ENCODE measurements at places on chromosomes 3 and 15.
A peak's percentile ranks its signal among the peaks of the same experiment; 100 is the strongest.

GRCh38 chr3:195177422-195178123 lies 93.4 kb downstream of the XXYLT1 start:
- DNase-seq = no peak

GRCh38 chr3:152961323-152961722 lies 126.4 kb downstream of the P2RY1 start:
- DNase-seq = peak; percentile 25

GRCh38 chr3:57958642-57959422 lies 49.4 kb upstream of the FLNB start:
- DNase-seq = no peak

DNA sequence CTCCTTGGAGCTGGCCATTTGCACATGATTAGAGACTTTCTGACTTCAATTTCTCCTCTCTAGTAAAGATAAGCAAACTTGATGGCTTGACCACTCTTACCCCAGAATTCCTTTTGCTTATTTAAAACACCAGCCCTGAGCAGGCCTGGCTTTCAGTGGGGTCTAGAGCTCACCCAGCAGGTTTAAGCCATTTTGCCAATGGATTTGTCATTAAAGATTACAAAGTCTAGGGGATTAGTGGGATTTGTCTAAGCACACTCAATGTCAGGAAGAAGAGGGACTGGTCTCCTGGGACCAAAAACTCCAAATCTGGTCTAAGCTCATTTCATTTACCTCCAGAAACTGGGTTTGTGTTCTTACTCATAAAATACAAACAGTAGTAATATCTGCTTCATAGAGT lies 57.3 kb upstream of the SNTN start:
- no peak for DNase-seq
